ENCODE measurements at places on chromosomes 16 and 17. TPM values are rescaled to one million over a fixed set of nuclear protein-coding genes. Genes with fewer than 3 reads are reported as not detected.
A peak's percentile ranks its signal among the peaks of the same experiment; 100 is the strongest.

Gene WNK4
- total RNA-seq = 0.99 TPM

DNA sequence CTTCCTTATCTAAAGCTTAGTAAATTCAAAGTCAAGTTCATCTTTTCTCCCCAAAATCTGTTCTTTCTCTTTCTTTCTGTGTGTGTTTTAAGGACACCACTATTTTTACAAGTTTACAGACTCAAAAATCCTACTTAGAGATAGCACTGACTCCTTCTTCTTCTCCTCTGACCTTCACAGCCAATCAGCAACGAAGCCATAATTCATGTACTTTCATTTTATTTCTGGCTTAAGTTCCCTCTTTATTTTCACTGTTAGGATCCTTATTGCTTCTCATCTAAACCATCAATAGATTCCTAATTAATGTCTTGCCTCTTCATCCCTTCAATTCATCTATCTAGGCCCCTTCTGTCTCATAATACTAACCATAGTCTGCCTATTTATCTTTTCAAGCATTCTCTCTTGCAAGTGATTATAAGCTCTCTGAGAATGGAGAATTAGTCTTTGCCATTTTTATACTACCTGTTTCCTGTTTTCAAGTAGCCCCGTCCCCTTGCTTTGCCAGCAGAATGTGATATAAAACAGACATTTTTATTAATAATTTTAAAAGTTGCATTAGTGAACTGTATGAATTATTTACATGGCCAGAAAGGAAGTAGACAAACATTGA lies 27.0 kb downstream of the CDC27 start:
- DNase-seq = peak; percentile 5

Gene SLFN14
- not detected for total RNA-seq

Gene C17orf100
- total RNA-seq = 0.22 TPM

Gene CLDN6
- not detected for total RNA-seq

- DNase-seq = no peak
These were observed 21.1 kb upstream of the RPH3AL start for GRCh38 chr17:373613-374230.

GRCh38 chr16:85276721-85277120 lies 164.4 kb upstream of the CIBAR2 start:
- no peak for DNase-seq

DNA sequence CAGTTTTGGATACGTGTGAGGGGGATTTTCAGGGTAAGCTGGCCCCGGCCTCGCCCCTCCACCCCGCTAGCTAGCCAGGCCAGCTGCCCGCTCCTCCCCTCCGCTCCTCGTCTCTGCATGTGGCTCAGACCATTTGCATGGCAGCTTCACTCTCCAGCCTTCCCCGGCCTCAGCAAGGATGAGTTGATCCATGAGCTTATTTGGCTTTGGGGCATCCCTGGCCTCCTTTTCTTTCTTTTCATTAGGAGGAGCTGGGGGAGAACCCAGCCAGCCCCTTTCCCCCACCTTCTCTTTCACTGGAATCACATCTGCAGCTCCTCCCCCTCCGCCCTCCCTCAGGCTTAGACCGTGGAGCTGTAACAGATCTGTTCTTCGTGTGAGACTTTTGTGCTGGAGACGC lies 30.7 kb downstream of the ELAC2 start:
- DNase-seq = no peak

Gene SP2
- 0.87 TPM for total RNA-seq

DNA sequence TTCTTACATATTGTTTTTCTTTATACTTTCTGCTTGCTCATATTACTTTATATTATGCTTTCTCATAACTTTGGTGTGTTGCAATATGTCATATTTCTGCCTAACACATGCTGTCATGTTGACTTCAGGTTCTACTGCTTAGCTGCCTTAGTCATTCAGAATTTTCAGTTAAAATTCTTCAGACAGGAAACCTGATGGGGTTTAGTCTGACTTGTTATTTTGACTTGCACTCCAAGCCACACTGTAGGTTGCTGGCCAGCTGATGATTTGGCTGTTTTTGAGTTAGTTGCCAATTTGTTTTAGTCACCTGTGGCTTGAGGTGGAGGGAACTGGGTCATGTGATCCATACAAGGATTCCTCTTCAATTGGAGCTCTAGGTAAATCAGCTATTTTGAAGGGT lies 315.4 kb downstream of the MAP2K6 start:
- DNase-seq = no peak

DNA sequence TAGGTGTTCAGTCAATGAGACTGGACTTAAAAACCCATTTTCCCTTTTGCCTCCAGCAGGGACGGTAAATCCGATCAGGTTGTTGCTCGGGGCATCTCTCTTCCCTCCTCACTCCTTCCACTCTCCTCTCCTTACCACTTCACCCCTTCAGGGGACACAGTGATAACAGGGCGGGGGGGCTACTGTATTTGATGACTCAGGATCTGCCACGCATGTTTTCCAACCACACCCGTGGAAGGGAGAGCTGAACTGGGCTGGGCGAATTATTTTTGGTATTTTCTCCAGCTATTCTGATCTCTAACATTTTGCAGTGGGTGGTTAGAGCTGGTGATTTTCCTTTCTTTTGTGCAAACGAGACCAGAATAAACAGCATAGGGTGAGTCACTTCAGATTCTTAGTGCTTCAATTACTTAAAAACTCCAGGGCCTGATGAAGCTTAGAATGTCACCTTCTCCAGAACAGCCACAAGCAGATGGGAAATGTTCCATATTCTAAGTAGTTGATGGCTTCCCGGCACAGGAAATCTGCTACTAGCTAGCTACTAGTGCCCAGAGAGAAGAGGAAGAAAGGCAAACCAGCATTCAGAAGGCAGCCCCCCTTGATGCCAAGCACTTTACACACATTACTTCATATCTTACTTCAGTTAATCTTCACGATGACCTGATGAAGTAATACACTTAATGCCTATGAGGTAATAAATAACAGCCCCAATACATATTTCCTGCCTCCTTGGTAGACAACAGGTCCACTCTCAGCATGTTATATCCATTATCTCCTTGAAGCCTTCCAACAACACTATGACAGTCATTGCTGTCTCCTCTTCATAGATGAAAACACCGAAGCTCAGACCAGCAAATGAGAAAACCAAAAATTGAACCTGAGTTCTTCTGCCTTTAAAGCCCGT lies 74.1 kb downstream of the ASIC2 start:
- no peak for DNase-seq

- DNase-seq = no peak
These were observed 81.6 kb upstream of the ZNF750 start for GRCh38 chr17:82921426-82921825.

- DNase-seq = no peak
These were observed 237.7 kb upstream of the ZFHX3 start for GRCh38 chr16:73285436-73286201.

GRCh38 chr16:81778861-81779535 lies at the start of gene PLCG2:
PLCG2 (plus strand) TSS chr16:81779291; CDS start chr16:81785990, 6,699 bp downstream.
- DNase-seq = peak; percentile 62

DNA sequence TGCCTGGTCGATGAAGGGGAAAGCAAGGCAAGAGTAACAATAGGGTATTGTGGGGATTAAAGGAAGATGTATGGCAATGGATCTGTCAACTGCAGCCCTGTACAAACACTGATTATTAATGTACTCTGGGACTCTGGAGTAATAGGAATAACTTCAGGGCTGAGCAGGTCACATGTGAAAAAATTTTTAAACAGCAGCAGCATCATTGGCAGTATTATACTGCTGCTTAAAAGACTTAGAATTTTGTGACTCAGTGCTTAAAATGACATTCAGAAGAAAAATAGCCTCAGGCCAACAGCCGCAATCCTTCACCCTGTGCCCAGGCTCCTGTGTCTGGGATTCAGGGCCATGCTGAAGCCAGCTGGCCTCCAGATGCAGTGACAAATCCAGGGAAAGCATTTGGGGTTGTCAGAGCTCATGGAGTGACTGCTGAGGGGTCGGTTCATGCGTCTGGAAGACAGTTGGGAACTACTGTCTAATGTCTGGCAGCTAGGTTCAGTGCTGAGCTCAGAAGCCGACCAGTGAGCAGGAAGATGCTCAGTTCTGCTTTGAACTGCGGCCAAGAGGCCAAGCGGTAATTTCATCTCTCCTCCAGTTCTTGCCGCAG lies 22.2 kb downstream of the TEX2 start:
- DNase-seq = peak; percentile 57

Measured in lung microvascular endothelial cell (primary cell).